Right cardiac atrium (tissue), 5 donors: ENCODE measurements at places on chromosomes 1 and 21. TPM values are rescaled to one million over a fixed set of nuclear protein-coding genes. Genes with fewer than 3 reads are reported as not detected.

The TLCD4 gene
- 91.6 TPM for total RNA-seq

The OR6F1 gene
- total RNA-seq: not detected

The DNALI1 gene
- 7.3 TPM for total RNA-seq

DNA sequence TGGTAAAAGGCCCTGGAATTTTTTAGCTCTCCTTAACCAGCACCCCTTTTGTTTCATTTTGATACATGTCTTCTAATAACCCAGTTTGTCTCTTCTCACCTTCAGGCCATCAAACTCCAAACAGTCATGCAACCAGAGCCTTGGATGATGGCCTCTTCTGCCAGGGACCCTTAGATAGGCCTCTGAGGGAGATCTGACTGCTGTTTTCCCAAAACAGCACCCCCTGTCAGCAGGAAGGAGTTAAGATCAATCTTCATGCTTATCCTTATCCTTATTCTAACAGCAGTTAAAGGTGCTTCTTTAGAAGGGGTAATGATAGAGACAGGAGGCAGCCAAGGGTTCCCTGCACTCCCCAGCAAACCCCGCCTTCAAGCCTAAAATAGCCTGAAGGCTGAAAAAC lies 49.5 kb upstream of the VANGL1 start:
- DNase-seq: no peak

GRCh38 chr1:192539297-192540092 lies 36.1 kb upstream of the RGS1 start:
- no peak for DNase-seq

DNA sequence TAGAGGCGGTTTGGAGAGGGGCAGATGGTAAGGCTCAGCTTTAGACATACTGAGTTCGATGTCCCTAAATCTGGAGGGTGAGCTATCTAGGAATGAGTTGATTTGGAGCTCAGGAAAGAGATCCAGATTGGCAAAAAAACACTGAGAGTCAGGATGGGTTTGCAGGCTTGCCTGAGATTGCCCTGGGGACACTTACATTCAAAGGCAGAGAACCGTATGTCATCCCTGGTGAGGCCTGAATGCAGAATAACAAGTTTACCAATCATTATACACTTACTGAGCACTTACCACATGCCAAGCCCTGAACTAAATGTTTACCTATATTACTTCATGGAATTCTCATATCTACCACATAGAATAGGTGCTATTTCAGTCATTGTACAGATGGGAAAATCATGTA lies 27.5 kb downstream of the TFAP2E start:
- DNase-seq: no peak

GRCh38 chr1:204274446-204274845 lies 60.7 kb upstream of the GOLT1A start:
- DNase-seq: no peak
